ENCODE measurements at places on chromosomes 4 and X. TPM values are rescaled to one million over a fixed set of nuclear protein-coding genes. Genes with fewer than 3 reads are reported as not detected.

Gene PITX2
- polyA plus RNA-seq = 6.5 TPM

Gene TMSB15A
- polyA plus RNA-seq = not detected

Gene OCRL
- polyA plus RNA-seq = 10.5 TPM

Gene PPP1R2C
- polyA plus RNA-seq = not detected

Gene PWWP3B
- polyA plus RNA-seq = not detected

DNA sequence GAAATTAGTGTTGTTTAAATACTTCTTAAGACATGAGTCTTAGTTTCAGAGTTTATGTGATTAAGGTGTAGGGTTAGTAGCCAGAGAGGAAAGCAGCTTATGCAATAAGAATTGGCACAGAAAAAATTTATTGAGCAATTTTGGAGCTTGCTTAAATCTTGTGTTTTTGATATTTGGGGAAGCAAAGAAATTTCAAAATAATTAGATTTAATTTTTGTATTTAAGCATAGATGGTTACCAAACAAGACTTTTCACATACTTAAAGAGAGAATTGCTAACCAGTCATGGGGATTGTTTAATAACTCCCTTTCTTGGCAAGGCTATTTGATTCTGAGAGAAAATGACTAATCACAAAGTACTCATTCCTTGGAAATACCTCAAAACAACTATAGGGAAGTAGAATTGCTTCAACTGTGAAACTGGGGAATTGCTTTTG, 202.0 kb upstream of the GRID2 start:
- no peak for DNase-seq

DNA sequence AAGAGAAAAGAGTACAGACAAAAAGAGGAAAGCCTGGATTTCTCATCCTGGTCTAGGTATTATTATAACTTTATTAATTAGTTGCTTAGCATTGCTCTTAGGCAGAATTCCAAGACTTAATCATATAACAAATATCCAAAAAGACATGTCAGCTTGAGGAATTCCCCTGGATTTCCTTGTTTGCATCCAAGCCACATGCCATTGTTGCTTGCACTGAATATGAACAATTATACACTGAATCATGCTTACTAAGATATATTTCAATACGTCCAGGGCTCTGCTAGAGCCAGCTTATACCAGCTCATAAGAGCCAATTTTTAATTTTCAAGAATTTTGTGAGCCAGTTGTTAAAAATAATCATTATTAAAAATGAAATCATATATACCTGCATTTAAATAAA, 5.5 kb upstream of the TLR10 start:
- DNase-seq = no peak

GRCh38 chr4:15402146-15402545, 25.7 kb upstream of the C1QTNF7 start:
- no peak for DNase-seq

DNA sequence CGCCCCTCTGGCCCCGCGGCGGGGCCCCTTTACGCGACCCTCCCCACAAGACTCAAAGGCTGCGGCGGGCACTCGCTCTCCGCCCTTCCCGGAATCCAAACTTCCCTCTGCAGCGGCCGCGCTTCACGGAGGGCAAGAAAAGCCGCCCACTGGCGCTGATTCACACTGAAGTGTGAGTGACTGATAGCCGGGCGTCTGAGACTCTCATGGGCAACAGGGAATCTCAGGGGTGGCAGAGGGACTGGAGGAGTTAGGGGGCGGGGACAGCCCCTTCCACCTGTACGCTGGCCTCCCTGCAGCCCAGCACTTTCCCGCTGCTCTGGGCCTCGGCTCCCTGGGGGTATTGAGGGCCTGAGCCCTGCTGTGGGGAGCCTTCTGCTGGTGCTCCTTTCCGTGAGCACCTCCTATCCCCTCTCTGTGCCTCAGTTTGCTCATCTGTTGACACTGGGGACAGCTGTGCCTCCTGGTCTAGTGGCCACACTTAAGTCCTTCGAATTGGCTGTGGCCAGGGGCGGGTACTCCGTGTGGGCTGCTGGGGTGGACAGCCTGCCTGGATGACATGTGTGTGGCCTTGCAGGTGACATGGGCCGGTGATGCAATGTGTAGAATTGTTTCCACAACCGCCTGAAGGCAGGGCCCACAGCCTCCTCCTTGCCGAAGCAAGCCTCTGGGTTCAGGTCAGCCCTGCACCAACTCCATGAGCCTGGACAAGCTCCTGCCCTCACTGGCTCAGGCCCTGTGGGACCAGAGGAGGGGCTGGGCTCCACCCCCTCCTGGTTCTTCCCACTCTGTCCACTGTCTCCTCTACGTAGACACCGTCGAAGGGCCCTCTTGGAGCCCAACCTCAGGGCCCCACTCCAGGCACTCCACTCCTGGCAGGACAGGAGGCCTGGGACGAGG, 951 bp downstream of the SH3BP2 start:
- peak; percentile 50 for DNase-seq

DNA sequence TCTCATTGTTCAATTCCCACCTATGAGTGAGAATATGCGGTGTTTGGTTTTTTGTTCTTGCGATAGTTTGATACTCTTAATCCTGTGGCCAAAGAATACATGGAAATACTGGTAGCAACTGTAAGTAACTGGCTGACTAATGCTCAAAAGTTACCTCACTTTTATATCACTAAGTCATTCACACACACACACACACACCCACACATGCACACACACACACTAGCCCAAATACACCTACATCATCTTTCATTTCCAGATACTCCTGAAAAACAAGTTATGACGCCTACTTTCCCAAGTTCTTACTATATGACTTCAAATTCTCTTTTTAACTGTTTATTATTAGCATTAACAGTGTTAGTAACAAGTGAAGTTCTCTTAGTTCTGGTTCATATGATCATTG, 101.3 kb downstream of the DCHS2 start:
- DNase-seq = no peak

GRCh38 chr4:175790083-175790482, 22.0 kb downstream of the GPM6A start:
- no peak for DNase-seq

DNA sequence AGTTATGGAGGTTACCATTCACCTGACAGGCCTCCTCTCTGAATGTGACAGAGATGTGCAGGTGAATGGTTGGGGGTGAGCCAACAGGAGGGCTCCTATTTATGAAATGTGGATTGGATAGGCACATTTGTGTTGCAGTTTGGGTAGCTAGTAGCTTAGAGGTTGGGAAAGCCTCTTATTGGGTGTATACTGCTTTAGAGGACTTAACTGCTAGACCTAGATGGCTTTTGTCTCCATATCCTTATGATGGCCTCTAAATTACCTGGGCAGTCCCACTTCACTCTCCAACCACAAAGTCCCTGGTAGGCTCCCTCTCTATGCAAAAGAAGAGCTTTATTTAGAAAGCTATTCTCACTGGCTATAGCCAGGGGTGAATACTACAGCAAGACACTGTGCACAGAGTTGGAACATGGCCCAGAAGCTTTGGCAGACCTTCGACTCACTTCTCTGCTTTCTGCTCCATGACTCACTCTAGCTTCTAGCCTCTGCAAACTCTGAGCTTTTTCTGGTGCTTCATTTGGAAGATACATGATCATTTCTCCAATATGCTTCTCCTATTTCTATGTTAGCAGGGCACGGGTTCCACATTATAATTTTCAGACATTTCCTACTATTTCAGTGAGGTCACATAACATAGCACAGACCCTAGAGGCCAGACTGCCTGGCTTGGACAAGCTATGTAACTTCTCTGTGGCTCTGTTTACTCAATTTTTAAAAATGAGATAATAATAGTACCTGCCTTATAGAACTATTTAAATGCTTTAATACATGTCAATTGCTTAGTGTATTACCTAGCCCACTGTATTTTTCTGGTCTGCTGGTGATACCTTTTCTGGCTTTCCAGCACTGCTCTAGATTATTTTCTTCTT, 6.0 kb upstream of the VGLL1 start:
- peak; percentile 6 for DNase-seq

GRCh38 chr4:68132342-68132741, 2.7 kb upstream of the TMPRSS11F start:
- no peak for DNase-seq

DNA sequence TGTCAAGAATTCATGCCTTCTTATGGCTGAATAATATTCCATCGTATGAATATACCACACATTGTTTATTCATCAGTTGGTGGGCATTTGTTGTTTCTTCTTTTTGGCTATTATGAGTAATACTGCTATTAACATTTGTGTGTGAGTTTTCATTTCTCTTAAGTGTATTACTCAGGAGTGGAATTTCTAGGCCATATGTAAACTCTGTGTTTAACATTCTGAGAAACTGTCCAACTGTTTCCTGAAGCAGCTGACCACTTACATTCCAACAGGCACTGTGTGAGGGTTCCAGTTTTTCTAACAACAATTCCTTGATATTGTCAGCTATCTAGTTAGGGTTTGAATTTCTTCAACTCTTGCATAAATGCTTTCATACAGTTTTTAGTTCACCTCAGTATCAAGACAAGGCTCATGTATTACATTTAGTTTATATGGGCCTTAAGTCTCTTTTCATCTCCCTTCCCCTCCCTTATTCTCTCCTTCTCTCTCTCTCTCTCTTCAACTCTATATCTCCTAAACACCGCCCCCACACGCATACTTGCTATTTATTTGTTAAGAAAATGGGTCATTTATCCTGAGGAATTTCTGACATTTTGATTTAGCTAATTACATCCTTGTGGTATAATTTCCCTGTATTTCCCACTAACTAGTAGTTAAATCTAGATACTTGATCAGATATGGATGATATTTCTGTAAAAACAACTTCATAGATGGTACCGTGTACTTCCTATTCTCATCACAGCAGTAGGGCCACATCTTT, 77.4 kb downstream of the WDR19 start:
- DNase-seq = no peak

GRCh38 chr4:182276210-182277109, 33.3 kb downstream of the TENM3 start:
- peak; percentile 42 for DNase-seq

DNA sequence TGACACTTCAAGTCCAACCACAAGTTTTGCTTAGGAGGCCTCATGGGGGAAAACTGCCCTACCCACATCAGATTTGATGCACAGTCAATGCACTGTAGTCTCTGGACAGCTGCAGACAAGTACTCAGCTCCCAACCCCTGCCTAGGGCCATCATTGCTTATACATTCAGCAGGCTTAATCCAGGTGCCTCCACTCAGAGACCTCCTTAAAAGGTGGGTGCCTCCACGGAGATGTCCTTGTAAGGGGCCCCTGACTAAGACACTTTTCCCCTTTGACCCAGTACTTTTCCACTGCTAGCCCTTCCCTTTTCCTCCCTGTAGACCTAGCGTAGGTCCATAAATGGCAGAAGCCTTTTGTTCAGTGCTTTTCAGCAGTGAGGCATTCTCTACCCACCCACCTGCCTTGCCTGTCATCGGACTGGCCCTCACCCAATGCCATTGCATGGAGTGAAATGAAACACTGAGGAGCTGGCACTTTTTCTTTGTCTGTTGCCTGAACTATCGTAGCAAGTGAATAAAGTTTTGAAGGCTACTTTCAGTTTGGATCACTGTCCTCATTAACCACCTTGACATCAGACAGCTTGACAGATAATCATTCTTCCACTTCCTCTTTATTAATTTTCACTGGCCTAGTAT, 23.8 kb upstream of the PLK4 start:
- DNase-seq = no peak

DNA sequence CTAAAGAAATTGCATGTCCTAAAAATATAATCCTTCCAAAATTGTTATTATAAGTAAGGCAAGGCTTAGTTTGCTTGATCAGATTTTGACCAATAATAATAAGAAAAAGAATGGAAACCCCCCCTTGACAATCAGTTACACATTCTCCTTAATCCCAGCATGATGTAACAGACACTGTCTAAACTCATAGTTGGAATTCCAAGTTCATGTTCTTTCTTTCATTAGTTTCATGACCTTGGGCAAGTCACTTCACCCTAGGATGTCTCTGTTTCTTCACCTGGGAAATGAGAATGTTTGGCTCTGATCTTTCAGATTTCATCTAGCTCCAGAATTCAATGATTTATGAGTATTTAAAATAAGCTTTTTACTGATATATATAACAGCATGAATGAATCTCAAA, 64.8 kb downstream of the MAML3 start:
- DNase-seq = no peak
